CD8-positive, alpha-beta T cell (primary cell): ENCODE measurements at places on chromosomes 1 and 21. TPM values are rescaled to one million over a fixed set of nuclear protein-coding genes. Genes with fewer than 3 reads are reported as not detected.

Gene PAX7
- total RNA-seq: not detected

Gene EIF4G3
- total RNA-seq: 19.8 TPM

Gene NRIP1
- total RNA-seq: 62.4 TPM

Gene UQCRHL
- total RNA-seq: 0.53 TPM

Gene IFNLR1
- total RNA-seq: 4.1 TPM
